SJCRH30 (cell line): ENCODE measurements at places on chromosomes 5 and 9. TPM values are rescaled to one million over a fixed set of nuclear protein-coding genes. Genes with fewer than 3 reads are reported as not detected.

The PPP2R2B gene
- total RNA-seq = 0.04 TPM in 1 of 2 replicates, not detected in the other

The DND1 gene
- total RNA-seq = 0.41 and 1.8 TPM in 2 replicates

- no peaks in the 10 kb centered on the region for H3K27me3 ChIP-seq
- peaks cover 10% of the 10 kb centered on the region for H3K4me1 ChIP-seq
- H3K4me3 ChIP-seq = no peak overlapping the region
- DNase-seq = no peak
- no peaks in the 10 kb centered on the region for H3K36me3 ChIP-seq
- H3K27ac ChIP-seq = no peak overlapping the region
Observed at GRCh38 chr5:115320515-115320914, 24.1 kb upstream of the CCDC112 start.

The GKAP1 gene
- 10.8 and 13.4 TPM in 2 replicates for total RNA-seq
